Chondrocyte (in vitro differentiated cells): ENCODE measurements at places on chromosomes 6 and 20. TPM values are rescaled to one million over a fixed set of nuclear protein-coding genes. Genes with fewer than 3 reads are reported as not detected.

DNA sequence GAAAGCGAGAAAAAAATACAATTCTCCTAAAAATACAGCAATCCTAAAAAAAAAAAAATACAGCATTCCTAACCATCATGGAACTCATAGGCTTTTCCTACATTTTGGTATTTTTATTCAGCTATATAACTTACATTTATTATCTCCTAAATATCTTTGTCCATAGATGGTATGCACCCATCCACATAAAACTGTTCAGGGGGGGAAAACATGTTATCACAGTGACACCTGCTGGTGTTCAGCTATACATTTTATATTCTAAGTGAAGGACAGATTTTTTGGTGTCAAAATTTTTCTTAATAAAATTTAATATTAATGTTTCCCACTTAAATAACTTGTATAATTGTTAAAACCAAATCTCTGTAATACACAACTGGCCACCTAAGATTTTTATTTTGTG, 58.0 kb downstream of the BLOC1S5 start:
- DNase-seq = no peak

Gene BAG2
- total RNA-seq = 12.1 to 13.7 TPM (median 12.1 TPM) in 3 replicates

Gene CNR1
- not detected in 3 replicates for total RNA-seq

Gene TCP11
- total RNA-seq = not detected in 3 replicates

GRCh38 chr6:40816601-40817000, 222.4 kb downstream of the UNC5CL start:
- DNase-seq = no peak

Gene TUBB2B
- 109 to 119 TPM (median 117 TPM) in 3 replicates for total RNA-seq

GRCh38 chr6:113713665-113714064, 143.5 kb upstream of the MARCKS start:
- no peak for DNase-seq

- no peak for DNase-seq
These were observed 6.0 kb downstream of the APMAP start for GRCh38 chr20:24986436-24987015.

GRCh38 chr20:19713822-19714578, 44.1 kb upstream of the RIN2 start:
- no peak for DNase-seq

DNA sequence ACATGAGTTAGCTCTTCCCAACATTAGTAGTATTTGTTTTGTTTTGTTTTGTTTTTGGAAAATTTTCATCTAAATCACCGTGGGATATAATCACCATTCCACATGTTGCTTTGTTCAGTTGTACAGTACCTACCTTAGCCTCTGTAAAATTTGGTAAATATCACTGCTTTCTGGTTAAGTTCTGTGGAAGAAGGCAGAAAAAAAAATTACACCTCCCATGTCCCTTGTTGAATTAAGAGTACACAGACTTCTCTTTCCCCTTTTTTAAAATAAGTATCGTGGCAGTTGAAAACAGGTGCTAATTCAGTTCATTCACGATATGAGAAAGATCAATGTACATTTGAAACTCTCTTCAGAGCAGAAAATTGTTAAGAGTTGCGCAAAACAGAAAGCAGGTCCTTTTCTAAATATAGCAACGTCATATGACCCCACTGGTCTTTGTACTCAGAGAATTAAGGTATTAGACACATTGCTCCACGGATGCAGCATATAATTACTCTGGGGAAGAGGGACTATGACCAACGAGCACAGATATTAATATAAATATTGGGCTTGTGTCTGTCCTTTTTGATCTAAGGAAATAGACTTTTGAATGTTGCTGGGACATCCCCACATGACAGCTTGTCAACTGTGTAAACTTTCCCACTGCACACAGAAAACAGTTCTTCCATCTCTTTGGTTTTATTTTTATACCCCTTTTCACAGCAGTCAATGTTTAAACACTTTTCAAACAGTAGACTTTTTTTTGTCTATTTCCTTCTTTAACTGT, 58.6 kb upstream of the ZNF217 start:
- no peak for DNase-seq

Gene KIF13A
- 39.5 to 51.9 TPM (median 49.7 TPM) in 3 replicates for total RNA-seq

DNA sequence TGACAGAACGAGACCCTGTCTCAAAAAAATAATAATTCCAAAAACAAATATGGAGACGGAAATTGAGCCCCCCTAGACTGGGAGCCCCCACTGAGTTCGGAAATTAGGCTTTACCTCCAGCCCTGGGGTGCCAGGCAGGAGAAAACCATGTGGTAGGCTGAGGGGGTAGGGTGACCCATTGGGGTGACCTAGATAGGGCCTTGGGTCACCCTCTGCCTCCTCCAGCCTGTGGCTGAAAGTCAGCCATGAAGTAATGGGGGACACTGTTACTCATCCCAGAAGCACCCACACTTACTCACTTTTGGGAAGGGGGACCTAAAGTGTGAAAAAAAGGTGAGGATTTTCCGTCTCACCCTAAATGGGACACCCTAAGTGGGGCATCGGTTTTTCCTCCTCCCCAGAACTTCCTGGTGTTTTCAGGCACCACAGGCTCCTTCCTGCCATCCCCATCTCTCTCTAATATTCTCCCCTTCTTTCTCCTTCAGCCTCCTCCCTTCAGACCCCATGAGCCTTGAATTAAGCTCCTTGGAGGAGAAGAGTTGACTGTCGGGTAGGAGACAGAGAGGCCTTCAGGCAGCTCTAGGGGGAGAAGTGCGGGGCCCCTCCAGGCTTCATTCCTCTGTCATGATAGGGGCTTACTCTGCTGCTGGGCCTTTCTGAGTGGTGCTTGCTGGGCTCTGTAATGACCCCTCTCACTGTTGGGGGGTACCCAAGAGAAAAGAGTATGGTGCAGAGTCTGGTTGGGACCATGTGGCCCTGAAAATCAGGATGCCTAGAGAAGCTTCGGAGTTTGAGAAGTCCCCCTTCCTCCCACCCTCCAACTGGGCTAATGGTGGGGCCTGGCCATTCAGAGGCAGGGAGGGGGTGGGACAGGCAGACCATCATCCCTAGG, 2.4 kb downstream of the LTB start:
- DNase-seq = no peak

GRCh38 chr6:24827970-24828369, 29.3 kb upstream of the ARMH2 start:
- no peak for DNase-seq

DNA sequence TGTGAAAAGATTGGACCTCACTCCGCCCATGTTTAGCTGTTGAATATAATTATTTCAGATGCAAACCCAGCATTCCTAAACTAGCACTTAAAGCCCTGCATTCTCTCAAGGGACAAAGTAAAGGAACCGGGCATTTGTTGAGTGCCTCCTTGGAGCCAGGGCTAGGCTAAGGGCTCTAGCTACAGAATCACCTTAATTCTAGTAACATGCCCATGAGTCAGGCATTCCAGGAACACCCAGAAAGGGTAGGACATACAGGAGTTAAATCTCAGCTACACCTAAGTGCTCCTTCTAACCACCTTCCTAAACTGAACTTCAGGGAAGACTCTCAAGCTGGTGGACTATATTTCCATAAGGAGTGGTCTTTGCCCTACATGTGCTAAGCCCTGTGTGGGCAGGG, 89.4 kb downstream of the SLC24A3 start:
- no peak for DNase-seq

DNA sequence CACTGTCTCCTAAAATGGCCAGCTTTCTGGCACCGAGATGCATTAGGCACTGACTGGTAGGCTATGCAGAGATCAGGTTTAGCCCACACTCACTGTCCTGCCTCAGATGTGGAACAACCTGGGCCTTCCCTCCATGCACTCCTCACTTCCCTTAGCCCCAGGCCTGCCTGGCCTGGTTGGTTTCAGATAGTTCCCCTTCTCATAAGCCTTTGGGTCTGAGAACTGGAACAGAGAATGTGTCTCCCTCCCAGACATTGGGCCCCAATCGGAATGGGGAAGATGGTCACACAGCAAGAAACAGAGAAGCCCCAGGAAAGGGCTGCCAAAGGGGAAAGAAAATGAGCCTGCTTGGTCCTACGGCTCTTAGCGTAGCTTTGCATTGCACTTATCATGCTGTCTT, 762.1 kb upstream of the CHD6 start:
- no peak for DNase-seq

DNA sequence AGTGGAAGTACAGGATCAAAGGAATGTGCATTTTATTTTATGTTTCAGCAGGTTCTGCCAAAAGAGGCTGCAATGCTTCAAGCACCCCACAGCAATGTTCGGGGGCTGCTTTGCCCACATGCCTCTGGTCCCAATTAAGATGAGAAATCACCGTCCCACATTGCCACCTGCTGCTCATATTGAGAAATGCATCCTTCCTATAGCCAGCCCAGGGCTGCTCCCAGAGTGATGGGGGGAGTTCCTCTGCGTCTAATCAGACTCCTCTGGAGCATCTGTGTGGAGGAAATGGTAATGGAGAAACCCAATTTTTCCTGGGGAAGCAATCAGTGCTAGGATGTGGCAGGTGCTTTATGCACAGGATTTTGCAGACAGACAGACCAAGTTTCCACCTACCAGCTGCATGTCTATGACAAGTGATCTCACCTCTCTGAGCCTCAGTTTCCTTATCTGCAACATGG, 33.7 kb downstream of the PTGIS start:
- DNase-seq = no peak

GRCh38 chr6:70563530-70563929, 3.2 kb upstream of the SDHAF4 start:
- no peak for DNase-seq

DNA sequence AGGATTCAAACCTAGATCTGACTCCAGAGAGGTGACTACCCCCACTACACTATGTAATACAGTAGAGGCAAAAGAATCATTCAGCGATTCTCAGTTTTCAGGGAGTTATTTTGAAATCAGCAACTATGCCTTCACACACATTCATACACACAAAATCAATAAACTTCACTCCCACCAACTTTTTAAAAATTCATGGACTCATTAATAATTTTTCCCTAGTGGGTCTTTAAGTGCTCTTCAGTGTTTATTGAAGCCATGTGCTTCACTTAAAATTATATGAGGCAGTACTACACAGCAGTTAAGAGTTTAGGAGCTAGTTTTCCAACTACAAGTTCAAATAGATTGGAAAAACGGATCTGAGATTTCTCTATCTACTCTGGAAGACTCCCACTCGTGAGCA, 452.7 kb upstream of the ADGRB3 start:
- no peak for DNase-seq

Gene EYA4
- 1.7 to 8.6 TPM (median 7.9 TPM) in 3 replicates for total RNA-seq

DNA sequence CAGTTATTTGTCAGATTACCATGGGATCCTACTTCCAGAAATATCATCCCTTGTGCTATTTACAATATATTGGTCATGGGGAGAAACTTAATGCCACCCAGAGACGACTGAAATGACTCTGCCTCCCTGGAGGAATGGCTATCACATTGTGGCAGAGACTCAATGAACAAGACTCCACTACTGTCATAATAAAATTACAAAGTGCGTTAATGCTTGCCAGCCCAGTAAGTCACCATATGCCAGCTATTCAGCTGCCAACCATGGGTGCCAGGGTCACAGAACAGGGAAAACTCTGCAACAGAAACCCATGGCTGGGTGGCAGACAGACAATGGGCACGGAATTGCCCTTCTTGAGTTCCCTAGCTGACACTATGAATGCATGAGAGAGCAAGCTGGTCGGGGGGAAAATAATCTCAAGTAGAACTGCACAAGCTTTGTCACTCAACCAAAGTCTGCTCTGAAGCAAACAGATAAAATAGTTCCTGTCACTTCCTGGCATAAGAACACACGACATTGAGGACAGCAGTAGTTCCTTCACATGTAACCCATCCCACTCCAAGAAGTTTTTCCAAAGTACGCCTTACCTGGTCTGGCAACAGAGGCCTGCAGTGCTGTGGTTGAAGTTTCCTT, 32.1 kb downstream of the TP53INP2 start:
- DNase-seq = no peak

Gene SLC17A2
- total RNA-seq = not detected in 3 replicates

- no peak for DNase-seq
These were observed 45.2 kb upstream of the LY86 start for GRCh38 chr6:6543181-6543879.
